ENCODE measurements at places on chromosomes 12 and 14.

GRCh38 chr12:40971911-40972310 lies 216.2 kb upstream of the PDZRN4 start:
- DNase-seq = no peak

DNA sequence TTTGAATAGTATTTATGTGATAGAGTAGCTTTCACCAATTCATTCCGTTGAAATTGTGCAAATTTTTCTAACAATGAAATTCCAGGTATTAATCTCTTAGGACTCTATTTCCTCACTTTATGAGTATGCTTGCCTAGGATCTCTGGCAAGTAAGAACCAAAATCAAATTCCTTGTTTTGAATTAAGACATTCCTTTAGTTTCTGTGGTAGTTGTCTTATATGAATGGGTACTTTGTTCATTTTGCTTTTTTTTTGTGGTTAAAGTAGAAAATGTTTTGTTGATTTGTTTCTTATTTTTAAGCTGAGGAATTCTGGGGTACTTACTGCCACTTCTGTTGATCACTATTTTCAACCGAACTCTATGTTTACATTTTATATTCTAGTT lies 59.8 kb downstream of the KITLG start:
- DNase-seq = no peak

DNA sequence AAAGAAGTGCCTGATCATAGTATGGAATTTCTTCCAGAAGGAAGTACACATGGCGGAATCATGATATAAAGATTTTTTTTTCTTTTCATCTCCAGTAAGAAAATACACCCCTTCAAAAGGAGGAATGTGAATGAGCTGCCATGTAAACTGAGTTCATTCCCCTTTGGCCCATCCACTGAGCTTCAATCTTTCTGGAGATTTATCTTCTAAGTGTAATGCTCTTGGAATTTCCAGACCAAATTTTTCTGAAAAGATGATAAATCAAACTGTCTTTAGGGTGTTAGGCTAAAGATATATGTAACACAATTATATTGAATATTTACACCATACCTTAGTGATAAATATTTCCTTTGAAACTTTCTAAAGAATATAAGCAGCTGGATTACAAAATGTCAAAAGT lies 5.2 kb downstream of the DCN start:
- no peak for DNase-seq

DNA sequence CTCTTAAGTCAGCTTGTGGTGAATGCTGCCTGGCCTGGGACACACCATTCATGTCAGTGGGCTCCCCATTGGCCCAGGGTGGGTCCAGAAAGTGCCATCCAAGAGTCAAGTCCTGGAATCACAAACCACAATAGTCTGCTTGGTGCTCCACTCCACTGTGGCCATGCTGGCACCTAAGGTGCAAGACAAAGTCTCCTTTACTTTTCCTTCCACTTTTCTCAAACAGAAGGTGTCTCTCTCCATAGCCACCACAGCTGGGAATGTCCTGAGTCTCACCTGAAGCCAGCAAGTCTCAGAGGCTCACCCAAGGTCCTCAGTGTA lies 9.0 kb downstream of the RDH16 start:
- DNase-seq = no peak

- DNase-seq = no peak
Measured at GRCh38 chr12:45726603-45727300, 2.8 kb upstream of the ARID2 start.

DNA sequence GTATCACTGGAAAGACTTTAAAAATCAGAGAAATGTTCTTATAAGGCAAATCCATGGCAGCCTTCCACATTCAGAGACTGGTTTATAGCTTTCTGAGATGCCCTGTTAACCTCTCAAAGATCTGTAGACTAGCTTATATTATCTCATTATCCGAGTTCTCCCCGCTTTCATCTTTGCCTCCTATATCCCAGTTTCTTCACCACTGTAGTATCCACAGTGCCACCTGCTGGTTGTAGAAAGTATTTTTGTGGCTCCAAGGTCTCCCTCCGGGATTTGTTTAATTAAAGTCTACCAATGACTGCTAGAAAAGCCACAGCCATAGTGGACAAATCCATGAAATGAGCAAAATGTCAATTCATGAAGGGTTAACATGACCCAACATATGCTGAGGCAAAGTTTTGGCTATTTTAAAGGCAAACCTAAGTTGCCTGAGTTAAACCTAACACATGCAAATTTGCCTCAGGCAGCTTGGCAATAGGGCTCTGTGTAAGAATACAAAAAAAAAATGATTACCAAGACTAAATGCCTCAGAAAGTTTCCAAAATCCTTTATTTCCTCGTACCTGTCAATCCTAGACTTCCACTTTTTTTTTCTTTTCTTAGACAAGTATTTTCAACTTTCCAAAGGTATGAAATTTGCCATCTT lies 218.8 kb upstream of the BMP4 start:
- no peak for DNase-seq

DNA sequence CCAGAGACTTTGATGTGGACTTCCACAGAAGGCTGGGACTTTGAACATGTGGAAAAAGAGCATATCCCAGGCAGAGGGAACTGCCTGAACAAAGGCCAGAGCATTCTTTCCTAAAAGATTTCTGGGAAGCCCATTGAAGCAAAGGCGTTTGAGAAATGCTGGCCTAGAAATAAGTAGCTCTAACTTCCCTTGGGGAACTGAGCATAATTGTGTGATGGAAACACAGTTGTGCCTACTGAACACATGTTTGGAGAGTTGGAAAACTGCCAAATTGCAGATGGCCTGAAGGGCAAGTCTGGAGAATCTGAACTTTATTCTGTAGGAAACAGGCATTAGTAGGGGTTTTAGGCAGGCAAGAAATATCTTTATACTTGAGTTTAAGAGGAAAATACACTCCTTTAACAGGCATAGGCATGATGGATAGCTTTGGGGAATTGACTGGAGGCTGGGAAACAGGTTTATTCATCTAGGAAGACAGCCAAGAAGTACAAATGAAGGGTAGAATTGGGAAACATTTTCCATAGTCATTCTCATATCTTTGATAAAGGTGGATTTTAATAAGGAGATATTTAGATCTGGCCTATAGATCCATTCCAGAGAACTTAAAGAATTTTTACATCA lies 134.1 kb downstream of the TPH2 start:
- DNase-seq = no peak

DNA sequence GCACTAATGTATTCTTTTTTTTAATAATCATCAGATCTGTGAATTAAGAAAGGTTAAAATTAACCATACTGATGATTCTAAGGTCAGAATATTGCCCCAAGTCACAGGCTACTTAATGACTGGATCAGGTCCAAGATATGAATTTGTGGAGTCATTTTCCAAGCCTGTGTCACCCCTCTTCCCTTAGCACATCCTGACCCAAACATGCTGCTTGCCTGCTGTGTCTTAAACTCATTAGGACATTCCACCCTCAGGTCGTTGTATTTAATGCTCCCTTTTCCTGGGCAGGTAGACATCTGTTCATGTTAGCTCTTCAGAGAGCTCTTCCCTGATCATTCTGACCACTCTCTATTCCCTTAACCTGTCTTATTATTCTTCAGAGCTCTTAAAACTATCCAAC lies 463.5 kb upstream of the PDE3A start:
- no peak for DNase-seq

DNA sequence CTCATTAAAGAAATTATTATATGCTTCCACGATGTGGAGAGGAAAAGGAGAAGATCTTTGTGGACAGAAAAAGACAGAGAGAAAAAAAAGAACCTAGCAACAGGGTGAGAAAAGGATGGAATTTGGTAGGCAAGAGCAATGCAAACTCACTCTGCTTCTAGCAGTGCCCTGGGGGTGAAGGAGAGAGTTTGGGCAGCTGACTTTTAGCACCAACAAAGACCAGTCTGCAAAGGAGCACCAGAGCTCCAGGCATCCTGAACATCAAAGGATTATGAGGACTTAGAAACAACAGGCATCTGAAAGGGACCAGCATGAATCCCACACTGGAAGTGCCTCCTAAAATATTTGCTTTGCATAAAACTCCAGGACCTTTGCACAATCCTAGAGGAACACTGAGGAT lies 32.8 kb upstream of the RERG start:
- no peak for DNase-seq

DNA sequence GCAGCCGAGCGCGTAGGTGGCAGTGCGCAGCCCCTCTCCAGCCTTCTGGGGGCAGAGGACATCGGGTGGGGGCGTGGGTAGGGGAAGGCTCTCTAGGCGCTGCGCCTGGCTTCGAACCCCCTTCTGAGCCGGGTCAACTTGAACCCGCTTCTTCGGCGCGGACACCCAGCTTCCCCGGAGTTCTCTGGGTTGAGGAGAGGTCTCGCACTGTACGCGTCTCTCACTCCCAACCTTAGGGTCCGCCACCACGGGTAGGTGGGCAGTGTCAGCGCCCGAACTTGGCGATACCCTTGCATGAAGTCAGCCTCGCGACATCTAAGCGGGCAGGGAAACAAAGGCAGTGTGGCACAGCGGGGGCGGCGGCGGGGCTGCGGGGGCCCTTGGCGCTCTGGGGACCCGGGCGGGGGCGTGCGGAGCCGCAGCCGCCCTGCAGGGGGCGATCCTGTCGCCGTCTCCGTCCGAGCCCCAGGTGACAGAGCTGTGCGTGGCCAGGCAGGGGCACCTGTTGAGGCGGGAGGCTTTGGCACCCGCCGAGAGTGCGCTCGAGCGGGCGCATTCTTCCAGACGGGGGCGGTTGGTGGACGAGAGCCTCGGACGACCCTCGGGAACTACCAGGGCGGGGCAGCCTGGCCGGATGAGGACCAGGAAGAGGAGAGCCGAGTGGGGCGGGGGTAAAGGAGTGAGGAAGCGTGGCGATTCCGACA lies 1.1 kb downstream of the GALNT16 start:
- DNase-seq = no peak

- DNase-seq = no peak
Measured at GRCh38 chr12:114697741-114698565, 14.0 kb upstream of the TBX3 start.

GRCh38 chr12:95184121-95184520 lies 33.1 kb downstream of the FGD6 start:
- DNase-seq = no peak

DNA sequence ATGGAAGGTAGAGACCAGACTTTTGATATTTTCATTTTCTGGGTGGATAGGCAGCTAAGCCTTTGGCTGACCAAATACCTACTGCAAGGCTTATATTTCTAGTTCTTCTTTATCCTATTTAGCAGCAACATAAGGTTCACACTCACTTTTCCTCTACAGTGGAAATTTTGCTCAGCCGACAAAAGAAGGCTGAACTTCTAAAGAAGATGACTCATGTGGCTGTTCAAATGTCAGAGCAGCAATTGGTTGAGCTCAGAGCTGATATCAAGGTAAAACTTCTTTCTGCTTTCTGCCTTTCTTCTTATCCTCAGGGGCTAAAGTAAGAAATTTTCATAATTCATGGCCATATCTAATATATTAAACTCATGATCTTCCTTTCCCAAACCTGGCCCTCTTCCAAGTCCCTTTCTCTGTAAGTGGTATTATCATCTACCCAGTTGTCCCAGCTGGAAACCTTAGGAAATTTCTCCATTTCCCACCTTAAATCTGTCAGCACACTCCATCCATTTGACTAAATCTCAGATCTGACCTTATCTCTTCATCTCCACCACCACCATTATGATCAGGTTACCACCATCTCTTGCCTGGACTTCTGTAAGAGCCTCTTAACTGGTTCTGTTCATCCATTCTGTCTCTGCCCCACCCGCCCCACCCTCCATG lies 19.8 kb upstream of the KCNH3 start:
- no peak for DNase-seq
